KBM-7 (cell line): ENCODE measurements at places on chromosomes 11 and 22.

- no peak for DNase-seq
These were observed 91.5 kb downstream of the MORC2 start for GRCh38 chr22:30876915-30877553.

DNA sequence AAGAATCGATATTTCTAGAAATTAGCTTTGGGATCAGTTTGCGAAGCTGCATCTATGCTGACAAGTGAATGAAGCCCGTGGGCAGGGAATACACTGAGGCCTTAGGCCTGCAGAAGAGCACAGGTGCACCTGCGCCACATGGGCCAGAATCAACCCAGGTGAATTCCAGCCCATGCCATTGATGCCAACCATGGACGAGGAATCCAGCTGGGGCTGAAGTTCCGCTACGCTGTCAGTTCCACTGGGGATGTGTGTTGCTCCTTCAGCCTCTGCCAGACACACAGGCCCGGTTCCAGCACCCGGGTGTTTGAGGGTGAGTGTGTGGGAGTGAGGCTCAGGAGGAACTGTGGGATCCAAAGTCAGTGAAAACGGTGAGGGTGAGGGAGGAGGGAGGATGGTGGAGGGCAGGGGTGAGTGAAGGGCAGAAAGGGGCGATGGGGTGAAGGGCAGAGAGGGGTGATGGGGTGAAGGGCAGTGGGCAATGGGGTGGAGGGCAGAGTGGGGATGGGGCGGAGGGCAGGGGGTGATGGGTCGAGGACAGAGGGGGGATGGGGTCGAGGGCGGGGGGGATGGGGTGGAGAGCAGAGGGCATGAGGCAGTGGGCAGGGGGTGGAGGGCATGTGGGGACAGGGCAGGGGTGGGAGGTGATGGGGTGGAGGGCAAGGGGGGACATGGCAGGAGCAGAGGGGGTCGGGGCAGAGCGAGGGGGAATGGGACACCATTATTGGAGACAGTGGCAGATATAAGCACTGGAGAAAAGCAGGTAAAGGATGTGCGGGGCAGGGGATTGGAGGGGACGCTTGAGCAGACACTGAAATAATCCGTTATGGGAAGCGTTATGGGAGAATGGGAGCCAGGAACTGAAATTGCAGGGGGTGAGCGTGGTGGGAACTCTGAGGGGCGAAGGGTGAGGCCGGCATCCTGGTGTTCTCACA is 931.6 kb downstream of the BRD1 start:
- DNase-seq: no peak

- peak; percentile 71 for DNase-seq
These were observed 486 bp downstream of the NAP1L4 start for GRCh38 chr11:2991452-2992233.

DNA sequence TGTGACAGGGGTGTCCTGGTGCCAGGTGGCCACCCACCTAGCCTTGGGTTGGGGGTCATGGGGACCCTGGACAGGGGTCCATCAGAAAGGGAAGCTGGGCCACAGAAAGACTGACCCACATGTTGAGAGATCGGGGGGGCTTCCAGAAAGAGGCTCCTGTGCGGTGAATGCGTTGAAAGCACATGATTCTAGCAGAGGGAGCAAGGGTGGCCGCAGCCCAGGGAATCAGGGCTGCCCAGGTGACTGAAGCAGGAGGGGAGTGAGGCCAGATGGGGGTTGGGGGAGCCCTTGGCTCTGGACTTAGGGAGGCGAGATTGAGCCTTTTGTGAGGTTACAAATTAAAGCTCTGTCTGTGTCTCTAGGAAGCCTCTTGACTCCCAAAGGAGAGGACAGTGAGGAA is 80.7 kb downstream of the MORC2 start:
- DNase-seq: no peak

DNA sequence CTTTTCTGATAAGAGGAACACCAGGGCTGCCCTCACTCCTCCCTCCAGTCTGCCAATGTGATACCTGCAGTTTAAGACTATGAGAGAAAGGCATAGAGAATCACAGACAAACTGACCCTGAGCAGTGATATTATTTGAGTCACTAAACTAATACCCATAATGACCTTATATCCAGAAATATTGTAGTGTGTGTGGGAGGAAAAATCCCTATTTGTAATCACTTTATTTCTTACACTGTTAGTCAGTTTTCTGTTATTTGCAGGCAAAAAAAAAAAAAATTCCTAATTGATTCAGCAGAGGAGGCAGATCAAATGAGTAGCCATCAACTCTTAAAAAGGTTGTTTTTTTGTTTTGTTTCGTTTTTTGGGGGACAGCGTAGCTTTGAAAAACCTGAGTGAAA is 82.5 kb downstream of the MAML2 start:
- no peak for DNase-seq
